ENCODE measurements at places on chromosomes 13 and 19.

DNA sequence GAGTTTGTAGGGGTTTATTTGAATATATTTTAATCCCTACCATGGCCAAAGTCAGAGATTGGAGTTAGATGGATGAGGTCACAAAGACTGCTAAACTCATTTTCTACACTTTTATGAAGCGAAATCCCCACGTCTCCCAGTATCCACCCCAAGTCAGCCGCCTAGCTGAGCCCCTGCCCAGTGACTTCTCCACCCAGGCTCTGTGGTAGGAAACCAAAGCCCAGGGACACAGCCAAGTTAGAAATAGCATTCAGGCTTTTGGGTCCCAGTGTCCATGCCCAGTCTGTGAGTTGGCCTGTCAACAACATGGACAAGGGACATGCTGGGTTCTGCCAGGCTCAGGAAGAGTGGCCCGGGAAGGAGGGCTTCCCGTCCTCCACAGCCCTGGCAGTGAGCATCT, 474.0 kb downstream of the FOXO1 start:
- DNase-seq = no peak

DNA sequence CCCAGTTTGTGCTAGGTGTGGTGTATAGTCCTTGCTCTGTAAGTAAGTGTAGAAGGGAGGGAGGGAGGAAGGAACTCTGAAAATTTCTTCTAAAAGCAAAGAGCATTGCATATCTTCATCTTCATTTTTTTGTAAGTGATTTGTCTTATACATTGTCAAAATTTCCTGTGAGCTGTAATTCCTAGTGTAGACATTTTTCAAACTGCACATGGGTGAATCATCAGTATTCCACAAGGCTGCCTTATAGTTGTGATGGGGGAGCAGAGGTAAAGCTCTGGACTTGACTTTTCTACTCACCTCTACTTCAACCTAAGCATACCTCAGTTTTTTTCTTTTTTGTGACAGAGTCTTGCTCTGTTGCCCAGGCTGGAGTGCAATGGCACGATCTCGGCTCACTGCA, 86.9 kb downstream of the CDK8 start:
- DNase-seq = no peak

GRCh38 chr13:46295491-46296114, 83.9 kb downstream of the LRRC63 start:
- DNase-seq = no peak

DNA sequence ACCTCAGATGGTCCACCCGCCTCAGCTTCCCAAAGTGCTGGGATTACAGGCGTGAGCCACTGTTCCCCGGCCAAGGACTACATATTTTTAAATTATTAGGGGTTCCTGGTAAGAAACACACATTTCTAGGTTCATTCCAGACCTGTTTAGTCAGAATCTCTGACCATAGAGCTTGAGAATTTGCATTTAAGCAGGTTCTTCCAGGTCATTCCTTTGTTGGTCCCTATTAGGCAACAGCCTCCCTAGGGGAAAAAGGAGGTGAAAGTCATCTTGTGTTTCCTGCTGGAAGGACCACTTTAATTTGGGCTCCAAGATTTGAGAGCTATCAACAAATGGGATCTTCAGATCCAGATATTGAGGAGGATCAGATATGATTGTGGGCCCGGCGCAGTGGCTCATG, 16.3 kb downstream of the S1PR2 start:
- DNase-seq = no peak

DNA sequence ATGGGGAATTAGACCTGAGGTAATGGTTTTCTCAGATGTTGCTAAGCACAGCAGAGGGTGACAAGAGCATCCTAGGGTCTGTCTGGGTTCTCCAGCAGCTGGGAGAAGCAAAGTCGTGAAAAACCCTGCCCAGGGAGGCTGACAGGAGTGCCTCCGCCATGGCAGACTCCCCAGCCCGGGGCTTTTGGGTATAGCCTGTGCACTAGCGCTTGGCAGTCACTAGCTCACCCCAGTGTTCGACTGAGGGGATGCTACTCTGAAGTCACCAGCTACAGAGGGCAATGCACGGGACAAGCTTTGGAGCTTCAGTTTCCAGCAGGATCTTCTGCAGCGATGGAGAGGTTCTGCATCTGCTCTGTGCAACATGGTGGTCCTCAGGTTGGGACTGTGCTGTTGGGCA, 87.5 kb downstream of the ING1 start:
- no peak for DNase-seq

DNA sequence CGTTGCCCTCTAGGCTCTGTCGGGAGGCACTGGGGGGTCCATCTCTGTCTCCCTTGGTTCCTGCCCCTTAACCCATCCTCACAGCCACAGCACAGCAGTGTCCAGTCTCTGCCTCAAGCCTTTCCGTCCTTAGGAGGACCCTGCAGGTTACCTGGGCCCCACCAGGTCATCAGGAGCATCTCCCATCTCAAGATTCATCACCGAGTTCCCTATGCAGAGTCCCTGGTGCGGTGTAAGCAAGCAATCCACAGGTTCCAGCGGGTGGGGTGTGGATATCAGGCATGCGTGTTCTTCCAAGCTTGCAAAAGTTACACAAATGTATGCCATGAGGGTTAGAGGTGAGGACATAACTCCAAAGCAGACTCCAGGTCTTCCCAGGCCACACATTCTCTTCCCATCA, 20.9 kb upstream of the GAS6 start:
- DNase-seq = no peak

DNA sequence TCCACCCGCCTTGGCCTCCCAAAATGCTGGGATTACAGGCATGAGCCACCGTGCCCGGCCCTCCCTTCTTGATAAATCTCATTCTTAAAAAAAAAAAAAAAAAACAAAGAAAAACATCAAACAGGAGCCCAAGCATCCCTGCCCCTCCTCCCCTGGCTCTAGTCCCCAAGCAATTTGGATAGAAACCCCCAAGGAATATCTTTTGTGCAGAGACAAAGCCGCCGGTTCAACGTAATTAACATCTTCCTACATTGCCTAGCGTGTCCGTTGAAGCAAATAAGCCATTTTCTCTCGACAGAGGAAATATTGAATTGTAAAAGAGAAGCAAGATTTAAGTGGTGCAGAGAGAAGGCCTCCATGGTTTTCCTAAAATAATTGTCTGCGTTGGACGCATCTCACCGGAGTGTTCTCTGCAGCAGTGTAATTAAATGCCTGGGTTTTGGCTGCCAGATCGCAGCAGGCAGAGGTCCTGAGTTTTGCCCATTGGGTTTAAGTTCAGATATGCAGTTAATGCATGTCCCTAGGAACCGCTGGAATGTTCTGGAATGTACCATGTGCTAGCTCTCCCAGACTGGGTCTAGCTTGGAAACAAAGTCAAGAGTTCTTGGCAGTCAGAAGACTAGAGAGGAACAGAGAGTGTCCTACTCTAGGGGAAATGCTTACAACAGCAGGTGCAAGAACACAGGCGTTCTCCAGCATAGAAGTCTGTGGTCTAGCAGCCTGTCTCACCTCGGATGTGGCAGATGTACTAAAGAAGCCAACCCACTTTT, 30.8 kb downstream of the PIN1 start:
- DNase-seq = no peak

DNA sequence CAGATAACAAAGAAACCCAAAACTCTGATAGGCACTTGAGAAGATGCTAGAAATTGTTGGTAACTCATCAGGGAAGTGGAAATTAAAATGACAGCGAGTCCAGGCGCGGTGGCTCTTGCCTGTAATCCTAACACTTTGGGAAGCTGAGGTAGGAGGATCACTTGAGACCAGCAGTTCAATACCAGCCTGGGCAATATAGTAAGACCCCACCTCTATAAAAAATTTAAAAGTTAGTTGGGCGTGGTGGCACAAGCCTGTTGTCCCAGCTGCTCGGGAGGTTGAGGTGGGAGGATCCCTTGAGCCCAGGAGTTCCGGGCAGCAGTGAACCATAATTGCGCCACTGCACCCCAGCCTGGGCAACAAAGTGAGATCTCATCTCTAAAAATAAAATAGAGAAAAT, 2.6 kb upstream of the RYR1 start:
- no peak for DNase-seq

- DNase-seq = no peak
Measured at GRCh38 chr19:1066748-1067340, at the start of gene ARHGAP45. TSS of gene ARHGAP45 (plus strand) at chr19:1067167. CDS start at chr19:1067406, 239 bp downstream.

DNA sequence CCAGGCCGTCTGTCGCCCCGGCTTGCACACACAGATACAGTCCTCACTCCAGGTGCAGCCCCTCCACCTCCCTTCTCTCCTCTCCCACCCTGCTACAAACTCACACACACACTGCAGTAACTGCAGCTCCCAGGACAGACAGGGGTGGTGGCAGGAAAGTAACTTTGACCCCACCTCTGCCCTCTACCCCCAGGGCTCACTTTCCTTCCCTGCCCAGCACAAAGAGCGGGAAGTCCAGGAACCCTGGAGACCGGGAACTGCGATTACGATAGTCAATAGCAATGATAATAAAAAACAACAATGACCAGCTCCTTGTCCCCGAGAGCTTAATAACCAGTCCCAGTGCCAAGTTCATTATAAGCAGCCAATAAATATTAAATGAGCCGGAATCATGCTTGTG, at the start of gene CEACAM20:
Gene CEACAM20 (minus strand): TSS at position 140 of the 400 bp plus-strand sequence. CDS start 166 bp downstream, outside the sequence.
- DNase-seq = no peak

DNA sequence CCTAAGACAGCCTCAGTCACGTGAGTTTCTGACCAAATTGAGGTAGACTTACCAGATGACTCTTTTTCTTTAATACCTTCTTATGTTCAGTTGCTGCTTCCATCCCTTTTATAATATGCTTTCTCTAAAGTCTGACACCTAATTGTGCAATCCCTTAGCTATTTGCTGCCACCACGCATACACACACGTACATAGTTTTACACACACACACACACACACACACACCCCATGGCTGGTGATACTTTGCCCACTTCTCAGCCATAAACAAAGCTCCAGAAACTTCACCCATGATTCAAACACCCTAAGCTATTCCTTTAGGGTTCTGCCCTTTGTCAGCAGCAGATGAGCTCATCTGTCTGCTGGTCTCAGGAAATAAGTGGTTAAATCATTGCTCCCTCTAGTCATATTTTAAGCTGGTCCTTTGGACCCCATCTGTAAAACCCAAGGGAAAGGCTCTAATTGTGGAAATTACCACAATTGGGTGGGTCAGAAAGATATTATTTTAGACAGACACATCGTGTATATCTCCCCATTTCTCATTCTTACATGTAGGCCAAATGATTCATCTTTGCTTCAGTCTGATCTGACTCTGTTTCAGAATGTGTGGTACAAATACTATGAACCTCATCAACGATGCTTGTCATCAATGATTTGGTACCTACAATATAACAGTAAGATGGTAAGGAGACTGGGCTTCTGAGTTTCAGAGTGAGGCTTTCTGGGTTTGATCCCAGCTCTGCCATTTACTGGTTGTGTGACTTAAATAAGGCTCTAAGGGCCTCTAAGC, 69.2 kb downstream of the NALCN start:
- no peak for DNase-seq

DNA sequence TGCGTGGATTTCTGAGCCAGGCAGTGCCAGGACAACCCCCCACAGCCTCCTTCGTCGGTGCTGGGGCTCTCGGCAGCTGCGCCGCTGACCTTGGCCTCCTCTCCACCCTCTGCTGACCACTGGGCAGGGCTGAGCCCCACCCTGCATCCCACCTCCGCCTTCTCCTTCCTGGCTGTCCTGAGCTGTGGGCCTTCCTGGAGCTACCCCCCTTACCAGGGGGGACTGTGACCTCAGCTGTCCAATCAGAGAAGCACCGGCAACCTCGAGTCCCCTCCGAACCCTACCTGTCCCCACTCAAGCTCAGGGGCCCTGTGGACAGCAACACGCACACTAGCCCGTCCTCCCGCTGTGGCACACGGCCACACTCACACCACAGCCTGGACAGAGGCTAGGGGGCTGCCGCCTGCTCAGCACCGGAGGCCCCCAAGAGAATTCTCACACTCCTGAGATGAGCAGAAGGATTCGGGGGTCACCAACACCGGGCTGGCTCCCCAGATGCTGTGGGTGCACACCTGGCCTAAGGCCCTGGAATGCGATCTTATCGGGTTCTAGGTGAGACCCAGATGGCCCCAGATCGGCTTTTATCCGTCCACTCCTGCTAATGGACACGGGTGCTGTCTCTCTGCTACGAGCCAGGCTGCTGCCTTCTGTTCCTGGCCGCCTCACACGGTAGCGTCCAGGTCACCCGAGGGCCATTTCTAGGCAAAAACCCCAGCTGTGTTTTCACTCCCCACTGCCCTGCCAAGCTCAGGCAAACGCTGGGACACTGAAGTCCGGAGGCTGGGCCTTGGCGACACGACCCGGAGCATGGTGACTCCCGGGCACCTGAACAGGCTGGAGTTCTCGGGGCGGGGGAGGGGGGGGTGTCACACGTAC, 32.5 kb upstream of the CACTIN start:
- DNase-seq = no peak

GRCh38 chr19:48962029-48962848, 2.9 kb upstream of the FTL start:
- no peak for DNase-seq

DNA sequence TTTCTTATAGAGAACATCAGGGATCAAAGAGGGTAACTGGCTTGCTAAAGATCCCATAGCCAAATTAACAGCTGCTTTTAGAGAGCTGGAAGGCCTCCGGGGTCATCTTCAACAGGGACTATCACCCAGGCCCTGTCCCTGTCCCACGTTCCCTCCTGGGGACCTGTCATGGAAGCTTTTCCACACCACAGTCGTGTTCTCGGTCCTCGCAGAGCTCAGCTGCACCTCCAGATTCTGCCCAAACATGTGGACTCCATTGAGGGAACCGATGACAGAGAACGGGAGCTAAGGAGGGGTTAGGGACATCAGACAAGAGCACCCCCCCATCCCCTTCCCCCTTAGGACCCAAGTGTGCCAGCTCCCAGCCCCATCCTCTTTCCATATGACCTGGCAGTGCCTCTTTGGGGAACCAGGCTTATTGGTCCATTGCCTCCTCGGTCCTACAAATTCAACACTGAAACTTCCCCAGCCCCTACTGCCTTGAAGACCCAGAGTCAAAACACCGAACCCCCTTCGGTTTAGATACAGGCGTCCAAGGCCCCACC, 568 bp downstream of the FUZ start:
- DNase-seq = no peak

GRCh38 chr19:45866400-45867176, 2.5 kb downstream of the FOXA3 start:
- DNase-seq = no peak

DNA sequence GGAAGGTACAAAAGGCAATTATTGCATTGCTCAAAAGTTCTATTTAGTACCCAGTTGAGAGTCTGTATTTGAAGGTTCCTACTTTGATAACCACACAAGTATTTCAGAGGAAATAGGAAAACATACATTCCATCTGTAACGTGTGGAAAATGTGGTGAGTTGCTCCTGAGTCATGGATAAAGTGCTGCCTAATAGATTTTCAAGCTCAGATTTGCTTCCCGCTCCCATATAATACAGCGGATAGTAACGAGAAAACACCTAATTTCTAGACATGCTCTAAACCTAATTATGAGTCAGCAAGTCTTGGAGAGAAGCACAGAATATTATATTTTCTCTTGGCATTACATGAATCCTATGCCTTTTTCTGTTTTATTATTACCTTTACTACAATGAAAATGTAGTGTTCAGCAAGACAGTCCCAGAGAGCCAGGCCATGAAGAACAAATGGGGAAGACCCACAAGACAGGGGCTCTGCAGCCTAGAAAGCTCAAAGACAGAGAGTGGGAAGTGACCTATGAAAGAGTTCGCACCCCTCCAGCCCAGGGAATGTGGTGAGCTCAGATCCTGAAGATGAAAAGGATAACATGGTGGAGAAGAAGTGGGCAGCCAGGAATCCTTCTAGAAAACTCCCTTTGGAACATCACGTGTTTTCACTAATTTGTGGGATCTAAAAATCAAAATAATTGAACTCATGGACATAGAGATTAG, 116.1 kb downstream of the STARD13 start:
- no peak for DNase-seq

Measured in NCI-H2029 treated with DMSO at 0.1 percent for 48 hours (cell line).